IMR-90 (cell line): ENCODE measurements at places on chromosomes 4 and X.

- H3K36me3 ChIP-seq, result no peaks in the 10 kb centered on the region
- H3K4me3 ChIP-seq, result no peak overlapping the region
- H3K27me3 ChIP-seq, result peaks cover 13% of the 10 kb centered on the region; the same call in 1 of the 2 replicates
Measured at GRCh38 chr4:1783970-1784369, 9.1 kb upstream of the FGFR3 start.

GRCh38 chr4:67587156-67587555, 28.6 kb downstream of the STAP1 start:
- H3K4me1 ChIP-seq, result no peaks in the 10 kb centered on the region
- no peaks in the 10 kb centered on the region for H3K27me3 ChIP-seq
- no peak overlapping the region for H3K27ac ChIP-seq
- DNase-seq, result no peak
- H3K36me3 ChIP-seq, result no peaks in the 10 kb centered on the region
- H3K4me3 ChIP-seq, result no peak overlapping the region

- H3K27me3 ChIP-seq, result peaks cover 3% of the 10 kb centered on the region; the same call in 1 of the 2 replicates
- H3K4me3 ChIP-seq, result no peak within 1 kb of the TSS
- H3K36me3 ChIP-seq, result no peaks in the 10 kb centered on the region
- H3K4me1 ChIP-seq, result no peaks in the 10 kb centered on the region
Measured at GRCh38 chrX:71222929-71223328, at the start of gene GJB1. Gene GJB1, plus strand, starts transcription at chrX:71223224. Its CDS starts 484 bp downstream, at chrX:71223708.

DNA sequence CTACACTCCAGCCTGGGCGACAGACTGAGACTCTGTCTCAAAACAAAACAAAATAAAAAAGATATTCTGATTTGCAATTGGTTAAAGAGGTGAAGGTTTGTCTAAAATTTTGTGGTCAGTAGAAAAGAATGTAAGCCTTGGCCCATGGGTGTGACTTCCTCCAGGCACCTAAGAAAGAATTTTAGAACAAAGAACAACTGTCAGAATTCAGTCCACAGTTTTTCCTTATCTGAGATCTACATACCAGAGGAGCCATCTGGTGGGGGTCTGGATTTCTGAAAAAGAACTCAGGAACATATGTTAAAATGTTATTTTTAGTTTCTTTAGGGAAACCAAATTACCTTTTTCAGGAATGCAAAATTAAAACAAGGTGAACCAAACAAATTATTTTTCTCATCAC, 434.1 kb downstream of the ANKRD50 start:
- H3K4me1 ChIP-seq, result no peaks in the 10 kb centered on the region; the same call in 1 of the 2 replicates
- no peak overlapping the region for H3K4me3 ChIP-seq
- no peaks in the 10 kb centered on the region for H3K36me3 ChIP-seq
- DNase-seq, result peak; percentile 38
- no peaks in the 10 kb centered on the region for H3K27me3 ChIP-seq

- H3K36me3 ChIP-seq, result no peaks in the 10 kb centered on the region
- H3K27me3 ChIP-seq, result peaks cover 8% of the 10 kb centered on the region
- H3K27ac ChIP-seq, result no peak overlapping the region
- no peak for DNase-seq
- no peaks in the 10 kb centered on the region; the same call in 1 of the 2 replicates for H3K4me1 ChIP-seq
- H3K4me3 ChIP-seq, result no peak overlapping the region
Measured at GRCh38 chr4:158726633-158727032, 3.4 kb upstream of the PPID start.

GRCh38 chr4:105620640-105621323, 68.4 kb downstream of the ARHGEF38 start:
- no peak overlapping the region for H3K4me3 ChIP-seq
- DNase-seq, result peak; percentile 57
- no peaks in the 10 kb centered on the region for H3K27me3 ChIP-seq
- H3K4me1 ChIP-seq, result no peaks in the 10 kb centered on the region
- H3K27ac ChIP-seq, result no peak overlapping the region

DNA sequence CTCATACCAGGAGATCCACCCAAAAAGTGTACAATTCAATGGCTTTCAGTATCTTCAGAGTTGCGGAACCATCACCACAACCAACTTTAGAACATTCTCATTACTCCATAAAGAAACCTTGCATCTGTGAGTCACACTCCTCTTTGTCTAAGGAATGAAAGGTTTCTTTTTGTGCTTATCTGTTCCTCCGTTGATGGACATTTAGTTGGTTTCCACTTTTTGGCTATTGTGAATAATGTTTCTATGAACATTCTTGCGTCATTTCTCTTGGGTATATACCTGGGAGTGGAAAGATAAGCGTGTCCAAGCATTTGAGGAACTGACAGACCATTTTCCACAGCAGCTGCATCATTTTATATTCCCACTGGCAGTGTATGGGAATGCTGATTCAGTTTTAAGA, 10.6 kb downstream of the FAM184B start:
- H3K4me3 ChIP-seq, result no peak overlapping the region
- no peaks in the 10 kb centered on the region for H3K36me3 ChIP-seq
- no peak overlapping the region for H3K27ac ChIP-seq

- no peak overlapping the region for H3K4me3 ChIP-seq
- DNase-seq, result no peak
- peaks cover 9% of the 10 kb centered on the region; the same call in 1 of the 2 replicates for H3K27me3 ChIP-seq
- H3K36me3 ChIP-seq, result peaks cover 2% of the 10 kb centered on the region; the same call in 1 of the 2 replicates
- no peaks in the 10 kb centered on the region; the same call in 1 of the 2 replicates for H3K4me1 ChIP-seq
- no peak overlapping the region for H3K27ac ChIP-seq
Measured at GRCh38 chr4:2047031-2047660, 12.0 kb upstream of the NAT8L start.

DNA sequence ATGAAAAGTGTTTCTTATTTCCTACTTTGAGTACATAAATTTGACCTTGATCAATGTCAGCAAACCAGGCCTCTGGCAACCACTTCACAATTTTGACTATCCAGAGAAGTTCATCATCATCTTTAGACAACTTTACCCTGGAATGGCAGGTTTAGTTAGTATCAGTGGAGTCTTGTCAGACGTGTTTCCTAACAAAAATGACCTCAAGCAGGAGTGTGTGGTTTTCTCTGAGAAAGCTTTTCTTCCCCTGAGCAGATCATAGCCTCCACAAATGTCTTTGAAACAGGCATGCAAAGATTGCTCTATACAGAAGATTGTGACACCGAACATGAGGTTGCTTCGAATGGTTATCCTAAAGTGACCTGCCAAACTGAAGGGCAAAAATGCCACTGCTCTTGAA, 642.3 kb downstream of the RPA4 start:
- no peak overlapping the region for H3K27ac ChIP-seq
- no peak overlapping the region for H3K4me3 ChIP-seq
- H3K4me1 ChIP-seq, result no peaks in the 10 kb centered on the region
- DNase-seq, result no peak

DNA sequence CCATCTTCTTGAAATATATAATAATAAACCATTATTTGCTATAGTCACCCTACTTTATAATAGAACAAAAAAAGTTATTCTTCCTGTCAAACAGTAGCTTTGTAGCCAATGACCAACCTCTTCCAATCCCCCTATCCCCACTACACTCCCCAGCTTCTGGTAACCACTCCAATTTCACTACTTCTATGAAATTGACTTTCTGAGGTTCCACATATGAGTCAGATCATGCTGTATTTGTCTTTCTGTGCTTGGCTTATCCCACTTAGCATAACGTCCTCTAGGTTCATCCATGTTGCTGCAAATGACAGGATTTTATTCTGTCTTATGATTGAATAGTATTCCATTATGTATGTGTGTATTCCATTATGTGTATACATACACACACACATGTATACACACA, 809.7 kb upstream of the NDST4 start:
- no peaks in the 10 kb centered on the region for H3K4me1 ChIP-seq
- H3K4me3 ChIP-seq, result no peak overlapping the region
- H3K36me3 ChIP-seq, result no peaks in the 10 kb centered on the region
- no peak for DNase-seq
- no peaks in the 10 kb centered on the region for H3K27me3 ChIP-seq

DNA sequence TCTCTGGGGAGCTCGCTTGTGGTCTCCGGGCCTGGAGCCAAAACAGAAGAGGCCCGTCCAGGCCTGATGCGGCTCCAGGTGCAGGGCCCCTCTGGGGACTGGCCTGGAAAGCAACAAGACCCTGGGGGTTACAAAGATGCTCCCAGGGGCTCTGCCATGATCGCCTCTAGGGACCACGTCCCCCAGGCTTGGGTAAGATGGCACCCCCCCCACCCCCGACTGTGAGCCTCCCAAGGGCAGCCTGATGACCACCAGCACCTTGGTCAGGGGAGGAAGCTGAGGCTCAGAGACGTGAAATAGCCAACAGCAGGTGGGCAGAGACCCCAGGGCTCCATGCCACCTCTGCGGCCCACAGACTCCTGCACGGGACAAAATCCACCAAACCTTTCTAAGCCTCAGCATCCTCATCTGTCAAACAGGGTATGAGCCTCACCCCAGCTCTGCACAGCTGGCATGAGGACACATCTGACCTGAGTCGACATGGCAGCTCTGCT, 25.4 kb downstream of the C4orf50 start:
- no peak for DNase-seq
- no peak overlapping the region for H3K4me3 ChIP-seq
- H3K4me1 ChIP-seq, result no peaks in the 10 kb centered on the region

DNA sequence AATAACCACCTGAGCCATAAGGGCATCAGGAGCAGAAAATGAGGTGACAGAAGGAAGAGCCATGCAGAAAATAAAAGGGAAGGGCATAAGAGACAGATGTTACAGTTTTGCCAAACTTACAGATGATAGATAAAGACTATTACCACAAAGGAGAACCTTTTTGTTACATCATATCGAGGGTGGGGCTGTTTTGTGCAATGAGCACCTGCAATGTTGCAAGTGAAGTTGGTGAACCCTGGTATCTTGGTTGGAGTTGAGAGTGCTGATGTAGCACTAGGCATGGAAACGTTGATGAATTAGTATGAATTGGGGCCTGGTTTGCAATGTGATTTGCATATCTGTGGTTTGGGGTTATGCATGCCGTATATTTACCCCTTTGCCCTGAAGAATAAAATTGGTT, 119.8 kb upstream of the TEX13D start:
- H3K4me1 ChIP-seq, result no peaks in the 10 kb centered on the region
- H3K27me3 ChIP-seq, result no peaks in the 10 kb centered on the region
- no peak for DNase-seq
- H3K4me3 ChIP-seq, result no peak overlapping the region
- H3K36me3 ChIP-seq, result no peaks in the 10 kb centered on the region
- H3K27ac ChIP-seq, result no peak overlapping the region

DNA sequence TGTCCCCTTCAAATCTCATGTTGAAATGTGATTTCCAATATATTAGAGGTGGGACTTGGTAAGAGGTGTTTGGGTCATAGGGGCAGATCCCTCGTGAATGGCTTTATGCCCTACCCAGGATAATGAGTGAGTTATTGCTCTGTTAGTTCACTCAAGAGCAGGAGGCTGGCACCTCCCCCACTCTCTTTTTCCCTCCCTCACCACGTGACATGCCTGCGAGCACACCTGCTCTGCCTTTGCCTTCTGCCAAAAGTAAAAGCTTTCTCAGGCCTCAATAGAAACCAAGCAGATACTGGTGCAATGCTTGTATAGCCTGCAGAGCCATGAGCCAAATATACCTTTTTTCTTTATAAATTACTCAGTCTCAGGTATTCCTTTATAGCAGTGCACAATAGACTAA, 286.3 kb upstream of the UGT8 start:
- DNase-seq, result no peak
- peaks cover 2% of the 10 kb centered on the region for H3K4me1 ChIP-seq
- no peak overlapping the region for H3K27ac ChIP-seq

DNA sequence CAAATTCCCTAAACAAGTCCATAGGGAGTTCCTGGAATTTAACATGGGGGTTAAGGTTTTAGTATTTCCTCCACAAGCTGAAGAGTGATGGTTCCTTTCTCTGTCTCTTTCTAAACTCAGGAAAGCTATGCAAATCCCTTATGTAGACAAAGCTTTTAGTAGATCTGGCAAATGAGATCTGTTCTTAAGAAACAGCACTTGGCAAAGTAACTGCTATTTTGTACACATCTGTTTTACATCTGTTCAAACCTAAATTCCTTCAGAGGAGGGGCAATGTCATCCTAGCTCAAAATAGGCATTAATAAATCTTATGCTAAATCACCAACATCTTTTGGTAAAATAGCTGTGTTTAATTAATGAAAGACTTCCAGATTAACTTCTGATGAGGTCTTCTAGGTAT, 137.8 kb upstream of the TBC1D9 start:
- no peaks in the 10 kb centered on the region for H3K36me3 ChIP-seq
- no peaks in the 10 kb centered on the region; the same call in 1 of the 2 replicates for H3K4me1 ChIP-seq
- H3K4me3 ChIP-seq, result no peak overlapping the region
- DNase-seq, result peak; percentile 71
- H3K27me3 ChIP-seq, result no peaks in the 10 kb centered on the region
- no peak overlapping the region for H3K27ac ChIP-seq

- H3K36me3 ChIP-seq, result no peaks in the 10 kb centered on the region
- H3K4me1 ChIP-seq, result no peaks in the 10 kb centered on the region
- H3K4me3 ChIP-seq, result no peak overlapping the region
- H3K27me3 ChIP-seq, result no peaks in the 10 kb centered on the region
Measured at GRCh38 chr4:120481756-120482155, 415.1 kb upstream of the MAD2L1 start.
